ENCODE measurements at places on chromosomes 2 and 18.

DNA sequence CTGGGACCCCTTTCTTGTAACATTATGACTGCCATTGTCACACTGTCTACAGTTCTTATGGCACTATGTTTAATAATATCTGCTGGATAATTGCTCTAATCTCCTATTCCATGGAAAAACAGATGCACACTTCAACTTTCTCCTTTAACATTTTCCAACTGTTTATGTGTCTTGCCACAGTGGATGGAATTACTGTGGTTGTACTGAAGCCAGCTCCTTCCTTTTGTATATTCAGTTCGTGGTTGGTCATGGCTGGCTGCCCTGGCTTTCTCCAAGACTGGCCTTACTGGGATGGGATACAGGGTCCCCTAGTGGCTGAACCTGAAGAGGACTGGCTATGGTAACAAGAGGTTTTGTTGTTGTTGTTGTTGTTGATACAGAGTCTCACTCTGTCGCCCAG lies 113.9 kb downstream of the SS18 start:
- no peak for DNase-seq

- DNase-seq = no peak
Measured at GRCh38 chr2:238703436-238703835, 144.4 kb upstream of the TWIST2 start.

- DNase-seq = no peak
Measured at GRCh38 chr2:18445433-18446320, 114.8 kb downstream of the RDH14 start.

- no peak for DNase-seq
Measured at GRCh38 chr2:164784376-164784775, 57.2 kb downstream of the COBLL1 start.

DNA sequence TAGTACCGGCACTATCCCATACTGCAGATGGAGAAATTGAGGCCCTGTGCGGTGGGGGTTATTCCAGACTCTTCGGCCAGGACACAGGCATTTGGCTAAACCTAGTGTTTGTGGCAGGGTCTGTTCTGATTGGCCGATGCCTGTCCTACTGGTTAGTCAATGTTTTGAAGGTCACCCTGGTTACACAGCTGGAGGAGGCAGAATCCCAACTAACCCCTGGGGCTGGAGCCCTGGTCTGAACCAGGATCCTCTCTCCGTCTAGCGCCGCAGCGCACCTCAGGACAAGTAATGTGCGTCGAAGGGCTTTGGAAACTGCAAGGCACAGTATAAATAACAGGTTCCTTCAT lies 19.4 kb downstream of the TEX44 start:
- DNase-seq = peak; percentile 22

- DNase-seq = no peak
Measured at GRCh38 chr18:63205791-63206252, 113.7 kb downstream of the BCL2 start.

- DNase-seq = no peak
Measured at GRCh38 chr2:2294183-2294690, 36.8 kb downstream of the MYT1L start.

GRCh38 chr2:189581354-189582139 lies 961 bp upstream of the SLC40A1 start:
- DNase-seq = no peak

DNA sequence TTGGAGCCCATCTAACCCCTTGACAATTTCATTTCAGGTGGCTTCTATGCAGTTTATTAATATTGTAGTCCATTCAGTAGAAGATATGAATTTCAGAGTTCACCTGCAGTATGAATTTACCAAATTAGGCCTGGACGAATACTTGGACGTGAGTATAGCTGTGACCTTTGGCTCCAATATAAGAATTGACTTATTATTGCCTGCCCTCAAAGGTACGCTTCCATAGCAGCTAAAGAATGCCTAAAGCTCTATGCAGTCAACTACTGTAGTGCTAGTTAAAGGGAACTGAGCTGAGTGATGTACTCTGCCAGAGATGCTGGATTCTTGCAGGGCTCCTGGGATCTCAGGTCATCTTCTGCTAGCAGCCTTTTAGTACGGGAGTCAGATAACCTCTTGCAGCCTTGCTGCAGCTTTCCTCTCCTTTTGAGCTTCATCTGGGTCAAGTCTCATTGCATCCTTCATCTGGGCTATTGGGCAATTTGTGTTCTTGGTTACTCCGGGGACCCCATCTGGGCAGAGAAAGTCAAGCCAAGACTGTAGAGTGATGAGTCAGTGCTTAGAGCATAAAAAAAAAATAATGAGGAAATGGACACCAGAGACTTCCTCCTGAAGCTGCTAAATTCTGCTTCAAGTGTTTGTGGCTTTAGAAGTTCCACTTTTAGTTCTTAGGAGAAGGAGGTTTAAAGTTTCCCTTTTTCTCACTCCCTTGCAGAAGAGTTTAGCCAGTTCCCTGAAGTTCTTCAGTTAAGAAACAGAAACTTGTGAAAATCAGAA lies 105.6 kb downstream of the PRPF40A start:
- DNase-seq = no peak

DNA sequence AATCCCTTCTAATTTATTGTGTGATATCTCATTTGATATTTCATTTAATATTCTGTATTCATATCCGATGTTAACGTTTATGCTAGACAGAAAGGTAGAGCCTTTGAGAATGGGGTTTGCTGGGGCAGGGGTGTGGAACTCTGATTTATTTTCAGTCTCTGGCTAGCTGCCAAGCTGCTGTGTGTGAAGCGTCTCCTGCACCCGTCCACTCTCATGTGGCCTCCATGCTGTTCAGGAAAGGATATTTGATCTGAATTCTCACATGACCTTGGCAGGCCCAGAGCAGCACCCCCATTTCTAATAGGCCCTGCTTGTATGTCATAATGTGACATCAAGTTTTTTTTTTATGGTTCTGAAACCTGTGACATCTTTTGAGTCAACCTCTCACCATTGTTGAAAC lies 1.6 kb downstream of the IL1R1 start:
- DNase-seq = no peak

DNA sequence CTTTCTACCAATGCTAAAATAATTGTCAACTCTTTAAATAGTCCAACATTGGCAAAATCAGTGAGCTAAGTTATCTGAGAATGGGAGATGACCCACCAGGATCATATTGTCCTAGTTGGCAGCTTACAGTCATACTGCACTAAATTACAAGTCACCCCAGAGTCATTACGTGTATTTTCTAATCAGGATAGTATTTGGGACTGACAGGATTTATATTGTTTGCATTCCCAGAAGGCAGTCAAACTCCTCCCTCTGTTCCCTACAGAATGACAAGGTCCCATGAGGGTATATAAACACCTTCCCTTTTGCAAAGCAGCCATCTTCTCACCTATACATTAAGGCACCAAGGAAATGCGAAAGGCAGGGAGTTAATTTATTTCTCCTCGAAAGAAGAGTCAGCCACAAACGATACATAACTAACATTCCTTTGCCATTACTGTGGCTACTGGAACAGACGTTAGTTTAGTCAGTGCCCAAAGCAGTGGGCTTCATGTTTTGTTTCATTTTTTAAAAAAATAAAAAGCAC lies 125.3 kb downstream of the ANTXR1 start:
- DNase-seq = no peak

DNA sequence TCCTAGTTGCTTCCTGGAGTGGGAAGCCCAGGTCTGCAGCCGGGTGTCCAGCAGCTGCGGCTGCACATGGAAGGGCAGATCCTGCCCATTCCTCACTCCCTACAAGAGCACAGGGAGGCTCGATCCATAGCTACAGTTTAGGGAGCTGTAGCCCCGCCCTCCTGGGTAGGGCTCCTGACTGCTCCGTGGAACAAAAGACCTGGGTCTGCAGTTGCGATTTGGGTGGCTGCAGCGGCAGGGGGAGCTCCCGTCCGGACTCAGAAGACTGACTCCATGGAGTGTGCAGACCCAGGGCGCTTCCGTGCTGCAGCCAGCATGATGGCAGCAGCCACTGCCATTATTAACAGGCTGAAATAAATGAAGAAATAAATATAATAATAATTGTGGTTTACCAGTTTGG lies 157.3 kb downstream of the CTNNA2 start:
- no peak for DNase-seq

DNA sequence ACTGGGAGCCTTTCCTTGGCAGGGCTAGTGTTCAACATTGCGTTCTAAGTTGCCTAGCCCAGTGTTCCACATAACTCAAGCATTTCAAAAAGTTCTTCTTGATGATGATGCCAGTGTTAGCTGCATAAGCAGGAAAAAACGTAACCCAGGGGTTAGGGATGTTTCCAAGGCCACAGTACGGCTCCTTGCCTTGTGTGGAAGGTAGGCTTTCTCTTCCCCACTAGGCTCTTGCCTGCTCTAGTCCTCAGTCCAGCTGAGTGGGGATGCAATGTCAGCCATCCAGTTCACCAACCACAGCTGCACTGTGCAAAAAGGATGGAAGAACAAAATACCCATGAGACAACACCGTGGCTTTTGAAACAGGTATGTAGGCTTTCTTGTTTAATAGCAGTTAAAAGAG lies 28.0 kb upstream of the CYP26B1 start:
- no peak for DNase-seq

DNA sequence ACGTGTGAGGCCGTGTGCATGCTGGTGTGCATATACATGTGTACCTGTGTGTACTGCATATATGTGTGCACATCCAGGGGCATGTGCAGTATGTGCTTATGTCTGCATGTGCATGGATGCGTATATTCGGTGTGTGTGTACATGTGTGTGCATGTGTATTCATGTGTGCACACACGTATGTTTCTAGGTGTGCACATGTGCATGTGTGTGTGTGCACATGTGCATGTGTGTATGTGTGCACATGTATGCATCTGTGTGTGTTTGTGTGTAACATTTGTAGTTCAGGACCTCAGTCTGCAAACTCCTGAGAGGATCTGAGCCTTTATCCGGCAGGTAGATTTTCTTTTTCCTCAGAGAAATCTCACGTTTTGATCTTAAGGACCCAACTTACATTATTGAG lies 201.7 kb downstream of the SNTG2 start:
- no peak for DNase-seq

DNA sequence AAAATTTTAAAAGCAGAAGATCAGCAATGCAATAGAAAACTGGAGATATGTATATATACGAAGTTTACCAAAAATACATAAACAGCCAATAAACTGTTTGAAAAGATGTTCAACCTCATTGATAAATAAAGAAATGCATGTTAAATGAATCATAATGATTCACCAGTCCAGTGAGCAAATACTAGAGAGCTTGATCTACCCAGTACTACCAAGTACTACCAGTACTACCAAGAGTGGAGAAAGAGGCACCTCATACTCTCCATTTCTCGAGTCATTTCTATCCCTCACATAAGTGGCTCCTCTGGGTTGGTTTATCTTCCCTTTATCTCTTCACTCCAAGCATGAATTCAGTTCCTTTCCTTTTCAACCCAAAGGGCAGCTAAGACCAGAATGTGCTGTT lies 138.9 kb downstream of the MREG start:
- no peak for DNase-seq

GRCh38 chr18:54433368-54433767 lies 75.7 kb downstream of the C18orf54 start:
- DNase-seq = no peak

DNA sequence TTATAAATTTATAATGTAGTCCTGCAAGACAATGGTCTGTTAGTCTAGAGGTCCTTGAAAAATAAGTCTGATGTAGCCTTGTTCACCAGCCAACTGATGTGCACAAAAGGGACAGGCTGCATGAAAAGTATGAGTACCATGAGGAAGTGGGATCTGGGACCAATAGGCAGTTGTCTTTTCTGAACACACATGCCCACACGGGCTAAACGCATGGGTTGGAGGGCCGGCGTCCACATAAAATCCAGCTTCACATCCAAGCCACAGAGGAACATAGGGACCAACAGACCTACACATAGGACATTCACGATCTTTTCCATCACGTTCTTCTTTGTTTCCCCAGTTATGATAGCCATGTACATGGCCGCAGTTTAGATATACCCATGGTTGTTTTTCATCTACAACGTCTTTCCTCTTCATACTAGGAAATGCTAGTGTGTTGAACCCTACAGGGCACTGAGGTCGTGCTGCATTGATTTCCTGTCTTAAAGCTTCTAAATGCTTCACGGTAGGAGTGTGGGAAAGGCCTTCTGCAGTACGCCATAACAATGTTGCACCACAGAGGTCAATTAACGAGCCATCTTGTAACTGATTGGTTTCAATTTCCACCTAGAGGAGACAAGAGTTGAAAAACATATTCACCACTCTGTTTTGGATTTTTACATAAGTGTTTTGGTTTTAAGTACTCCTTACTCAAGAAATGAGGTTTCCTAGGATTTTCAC lies 49.4 kb downstream of the PELI1 start:
- DNase-seq = no peak
